ENCODE measurements at places on chromosomes 2 and 18.

DNA sequence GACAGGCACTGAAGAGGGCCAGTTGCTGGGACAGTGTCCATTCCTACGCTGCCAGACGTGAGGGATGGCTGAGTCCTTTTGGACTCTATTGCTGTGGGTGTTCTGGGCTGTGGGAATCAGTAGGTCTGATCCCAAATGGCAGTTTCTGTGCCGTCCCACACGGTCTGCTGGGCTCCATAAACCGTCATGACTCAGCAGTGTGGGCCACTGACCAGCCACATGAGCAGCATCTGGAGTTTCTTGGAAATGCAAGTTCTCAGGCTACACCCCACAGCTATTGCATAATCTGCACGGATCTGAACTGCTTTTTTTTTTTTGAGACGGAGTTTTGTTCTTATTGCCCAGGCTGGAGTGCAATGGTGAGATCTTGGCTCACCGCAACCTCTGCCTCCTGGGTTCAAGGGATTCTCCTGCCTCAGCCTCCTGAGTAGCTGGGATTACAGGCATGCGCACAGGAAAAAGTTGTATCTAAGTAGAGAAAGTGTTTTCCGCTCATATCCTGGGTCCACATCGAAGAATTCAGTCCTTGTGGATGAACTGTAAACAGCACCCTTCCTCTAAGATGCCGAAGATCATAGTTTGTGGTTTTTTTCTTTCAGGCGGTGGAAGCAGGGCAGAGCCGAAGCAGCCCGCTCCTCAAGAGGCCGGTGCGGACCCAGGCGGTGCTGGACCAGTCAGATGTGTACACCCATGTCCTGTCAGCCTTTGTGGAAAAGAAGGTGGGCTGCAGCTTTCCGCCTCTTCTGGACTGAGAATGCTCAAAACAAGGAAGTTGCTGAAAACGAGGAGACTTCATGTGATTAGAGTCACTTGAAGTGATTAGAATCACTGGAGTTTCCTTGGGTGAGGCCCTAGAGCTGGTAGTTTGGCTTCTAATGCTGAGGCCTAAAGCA, 25.5 kb downstream of the RMC1 start:
- DNase-seq: no peak

- no peak for DNase-seq
Measured at GRCh38 chr2:4370422-4371090, 667.2 kb downstream of the DCDC2C start.

GRCh38 chr18:70036771-70037347, 89.2 kb upstream of the CD226 start:
- DNase-seq: no peak

GRCh38 chr18:30917651-30918050, 124.9 kb downstream of the DSC3 start:
- DNase-seq: no peak

GRCh38 chr2:167132066-167132465, 243.8 kb downstream of the XIRP2 start:
- DNase-seq: no peak

DNA sequence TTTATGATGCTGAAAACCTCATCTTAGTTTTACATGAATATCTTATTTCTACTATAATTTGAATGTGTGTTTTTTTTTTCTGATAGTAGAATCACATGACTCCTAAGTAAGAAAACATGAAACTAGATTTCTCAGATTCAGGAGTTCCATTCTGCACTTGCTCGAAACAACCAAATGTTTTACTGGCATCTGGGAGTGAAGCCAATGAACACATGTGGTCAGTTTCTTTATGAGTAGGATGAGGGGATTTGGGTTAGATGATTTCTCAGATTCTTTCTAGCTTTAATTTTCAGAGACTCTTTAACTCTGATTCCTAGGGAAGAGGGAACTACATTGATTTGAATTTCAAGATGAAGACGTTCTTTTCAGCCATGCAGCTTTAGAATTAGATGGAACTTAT, 225.0 kb upstream of the NT5C1B start:
- DNase-seq: no peak

GRCh38 chr2:134711692-134712091, 7.1 kb downstream of the TMEM163 start:
- peak; percentile 20 for DNase-seq

DNA sequence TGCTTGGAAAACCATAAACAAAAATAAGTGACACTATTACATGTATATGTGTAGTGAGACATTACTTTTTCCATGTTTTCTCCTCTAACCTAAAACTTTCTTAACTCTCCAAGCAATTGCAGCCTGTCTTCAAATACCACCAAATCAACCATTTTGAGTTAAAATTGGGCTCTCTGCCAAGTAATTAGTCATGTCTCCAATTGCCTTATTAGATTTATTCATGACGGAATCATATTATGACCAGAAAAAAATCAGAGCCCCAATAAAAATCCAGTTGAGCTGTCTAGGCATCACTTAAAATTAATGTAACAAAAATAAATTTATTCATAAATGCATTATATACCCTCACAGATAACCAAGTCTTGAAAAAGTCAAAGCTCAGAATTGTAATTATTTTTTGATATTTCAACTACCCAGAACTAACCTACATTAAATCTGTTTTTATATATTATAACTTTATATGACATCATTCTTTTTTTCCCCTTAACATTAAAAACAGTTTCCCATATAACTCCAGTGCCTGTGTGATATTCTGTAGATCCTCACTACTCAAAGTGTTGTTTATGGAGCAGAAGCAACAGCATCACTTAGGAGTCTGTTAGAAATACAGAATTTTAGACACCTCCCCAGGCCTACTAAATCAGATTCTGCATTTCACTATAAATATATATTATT, 157.0 kb downstream of the ERBB4 start:
- DNase-seq: peak; percentile 56

All from NCI-H69 (cell line).